ENCODE measurements at places on chromosomes 6 and 20.

DNA sequence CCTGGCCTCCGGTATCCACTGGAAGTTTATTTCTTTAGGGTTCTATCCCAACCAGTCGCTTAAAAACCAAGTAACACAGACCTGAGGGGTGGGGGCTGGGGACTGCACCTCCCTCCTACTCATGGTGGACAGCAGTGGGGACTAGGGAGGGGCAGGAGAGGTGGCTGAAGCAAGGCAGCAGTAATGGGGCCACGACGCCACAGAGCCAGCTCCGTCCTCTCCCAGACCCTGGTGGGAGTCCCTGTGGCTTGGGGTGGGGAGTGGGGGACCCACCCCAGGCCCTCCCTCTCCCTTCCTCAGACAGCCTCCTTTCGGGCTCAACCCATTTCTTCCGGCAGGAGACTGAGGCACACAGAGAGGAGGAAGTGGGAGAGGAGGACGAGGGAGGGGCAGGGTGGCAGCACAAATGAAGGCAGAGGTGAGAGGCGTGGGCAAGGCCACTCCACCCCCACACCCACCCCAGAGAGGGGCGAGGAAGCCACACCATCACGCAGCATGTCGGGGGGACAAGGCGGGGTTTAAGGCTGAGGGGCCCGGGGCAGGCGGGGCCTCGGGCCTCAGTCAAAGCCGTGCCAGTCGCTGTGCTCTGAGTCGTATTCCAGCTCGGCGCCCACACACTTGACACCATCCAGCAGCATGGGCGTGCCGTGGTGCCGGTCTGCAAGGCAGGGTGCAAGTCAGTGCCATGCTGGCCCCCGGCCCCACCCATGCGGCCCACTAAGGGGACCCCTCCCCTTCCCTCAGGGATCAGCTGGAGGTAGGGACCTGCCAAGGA, 13.9 kb downstream of the ADISSP start:
- no peak for DNase-seq

DNA sequence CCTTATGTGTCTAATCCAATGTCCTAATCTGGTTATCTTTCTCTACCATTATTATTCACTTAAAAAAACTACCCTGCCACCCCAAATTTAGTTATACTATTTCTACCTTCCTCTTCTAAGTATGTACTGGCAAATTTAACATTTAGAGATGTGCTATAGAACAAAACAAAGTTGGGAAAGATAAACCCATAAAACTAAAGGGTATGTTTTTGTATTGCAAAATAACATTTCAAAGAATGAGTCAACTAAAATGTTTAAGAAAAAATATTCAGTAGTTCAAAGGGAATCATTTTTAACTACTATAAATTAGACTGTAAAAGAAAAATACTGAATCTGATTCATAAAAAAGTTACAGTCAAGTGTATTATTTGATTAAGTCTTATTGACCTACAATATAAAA, 103.0 kb downstream of the LMBRD1 start:
- no peak for DNase-seq

DNA sequence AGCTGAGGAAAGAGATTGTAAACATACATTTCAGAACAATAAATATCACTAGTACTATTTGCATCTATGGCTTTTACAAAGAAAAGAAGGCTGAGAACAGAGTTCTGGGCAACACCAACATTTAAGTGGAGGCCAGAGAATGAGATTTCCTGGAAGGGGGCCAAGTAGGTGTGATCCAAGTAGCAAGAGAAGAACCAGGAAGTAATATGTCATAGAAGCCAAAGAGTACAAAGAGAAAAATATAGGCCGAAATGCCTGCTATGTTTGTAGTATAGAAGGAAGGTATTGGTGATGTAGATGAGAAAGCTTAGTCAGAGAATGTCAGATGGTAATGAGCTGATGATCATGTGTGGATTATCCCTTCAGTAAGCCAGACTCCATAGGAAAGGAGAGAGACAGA, 94.5 kb downstream of the PERP start:
- no peak for DNase-seq

DNA sequence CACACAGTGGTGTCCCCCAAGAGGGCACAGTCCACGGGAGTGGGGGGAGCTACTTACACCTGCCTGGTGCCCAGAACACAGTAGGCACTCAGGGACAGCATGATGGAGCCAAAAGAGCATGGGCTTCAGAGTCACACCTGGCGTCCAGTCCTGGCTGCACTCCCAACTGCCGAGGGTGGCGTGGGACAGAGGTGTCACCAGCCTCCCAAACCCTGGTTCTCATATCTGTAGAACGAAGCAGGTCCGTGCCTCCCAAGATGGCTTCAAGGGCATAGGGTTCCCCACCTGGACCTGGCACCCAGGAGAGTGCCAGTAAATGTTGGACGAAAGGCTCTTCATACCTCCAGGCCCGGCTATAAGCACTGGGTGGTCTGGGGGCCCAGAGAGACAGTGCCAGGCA, 8.9 kb downstream of the HRH3 start:
- DNase-seq: no peak

DNA sequence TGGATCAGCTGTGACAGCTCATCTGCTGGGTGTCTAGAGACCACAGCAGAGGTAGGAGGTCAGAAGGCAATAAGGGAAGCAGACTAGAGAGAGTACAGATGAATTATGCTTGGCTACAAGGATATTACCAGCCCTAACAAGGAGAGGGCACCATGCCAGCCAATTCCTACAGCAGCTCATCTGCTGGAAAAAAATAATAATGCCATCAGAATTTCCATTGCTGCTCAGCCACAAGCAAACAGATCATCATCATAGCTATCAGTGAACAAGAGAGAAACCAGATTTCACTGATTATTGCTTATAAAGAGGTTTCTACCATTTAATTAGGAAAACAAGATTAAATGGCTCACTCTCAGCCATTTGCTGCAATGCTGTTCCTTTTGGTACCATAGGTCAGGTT, 66.5 kb downstream of the PSMG4 start:
- no peak for DNase-seq

DNA sequence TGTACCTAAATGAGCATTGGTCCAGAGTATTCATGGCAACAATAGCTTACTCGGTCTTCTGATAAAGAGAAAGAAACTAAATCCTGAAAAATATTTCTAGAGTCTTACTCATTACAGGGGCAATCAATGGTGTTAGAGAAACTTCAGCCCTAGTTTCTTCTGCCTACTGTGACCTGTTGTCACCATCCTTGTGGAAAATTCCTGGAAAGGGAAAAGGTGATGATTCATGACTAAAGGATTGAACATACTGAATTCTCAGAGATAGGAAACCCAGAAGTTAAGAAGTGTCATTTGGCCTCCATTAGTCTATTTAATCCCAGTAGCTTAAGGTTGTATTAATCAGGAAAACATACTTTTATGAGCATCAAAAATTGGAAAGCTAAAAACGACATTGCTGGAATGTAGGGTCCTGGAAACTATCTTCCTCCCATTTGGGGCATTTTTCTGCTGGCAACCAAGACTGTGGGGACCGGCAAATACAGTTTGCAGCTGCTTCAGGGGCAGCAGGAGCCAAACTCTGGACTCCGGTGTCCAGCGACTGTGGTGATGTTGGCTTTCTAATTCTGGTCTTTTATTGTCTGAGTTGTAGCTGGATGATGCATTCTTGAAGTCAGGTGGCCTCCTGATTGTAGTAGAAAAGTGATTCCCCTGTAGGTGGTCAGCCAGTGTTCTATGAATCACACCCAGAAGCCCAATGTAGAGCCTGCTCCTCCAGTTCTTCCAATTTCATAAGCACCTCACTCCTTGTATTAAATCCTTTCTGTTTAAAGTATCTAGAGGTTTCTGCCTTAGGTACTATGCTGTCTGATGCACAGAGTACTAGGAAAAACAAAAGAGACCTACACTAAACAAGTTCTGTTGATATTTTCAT, 67.6 kb downstream of the LCA5 start:
- no peak for DNase-seq

DNA sequence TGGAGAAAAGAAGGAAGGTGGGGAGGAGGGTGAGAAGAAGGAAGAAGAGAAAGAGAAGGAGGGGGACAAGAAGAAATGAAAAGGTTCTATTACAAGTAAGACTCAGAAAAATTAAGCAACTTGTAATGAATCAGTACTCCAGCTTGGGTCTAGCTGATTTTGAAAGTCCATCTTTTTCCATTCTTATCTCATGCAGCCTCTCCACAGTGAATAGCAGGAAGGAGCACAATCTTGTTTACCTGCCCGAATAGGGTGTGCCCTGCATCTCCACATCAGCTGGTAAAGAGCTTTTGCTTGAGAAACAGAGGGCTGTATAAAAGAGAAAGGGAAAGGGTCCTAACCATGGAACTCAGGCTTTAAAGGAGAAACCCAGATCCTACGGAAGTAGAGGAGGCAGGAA, 348.8 kb downstream of the TPBG start:
- no peak for DNase-seq

DNA sequence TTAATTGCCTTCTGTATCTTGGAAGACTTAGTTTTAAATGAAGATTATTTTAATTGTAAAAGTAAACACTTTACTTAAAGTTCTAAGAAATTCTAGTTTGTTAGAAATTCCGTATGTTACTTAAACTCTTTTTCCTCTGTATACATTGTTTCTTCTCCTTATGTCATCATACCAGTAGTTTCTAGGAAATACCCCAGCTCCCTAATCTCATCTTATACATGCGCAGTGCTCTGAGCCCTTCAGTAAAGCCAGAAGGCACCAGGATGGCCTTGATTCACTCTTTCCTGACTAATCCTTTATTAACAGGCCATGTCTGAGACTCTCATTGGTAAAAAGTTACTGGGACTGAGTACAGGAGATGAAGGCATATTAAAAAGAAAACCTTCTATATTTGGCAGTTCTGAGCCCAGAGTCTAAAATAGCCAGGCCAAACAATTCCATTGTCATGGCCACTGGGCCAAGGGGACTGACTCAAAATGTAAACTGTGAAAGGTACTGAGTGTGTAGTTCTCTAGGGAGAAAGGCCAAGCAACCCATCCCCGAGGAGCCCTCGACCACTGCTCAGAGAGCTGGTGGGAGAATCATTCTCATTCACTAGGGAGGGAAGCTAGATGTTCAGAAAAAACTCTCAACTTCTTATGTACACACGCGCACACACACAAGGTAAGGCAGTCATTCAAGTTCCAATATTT, 25.0 kb downstream of the SLC22A1 start:
- peak; percentile 9 for DNase-seq

DNA sequence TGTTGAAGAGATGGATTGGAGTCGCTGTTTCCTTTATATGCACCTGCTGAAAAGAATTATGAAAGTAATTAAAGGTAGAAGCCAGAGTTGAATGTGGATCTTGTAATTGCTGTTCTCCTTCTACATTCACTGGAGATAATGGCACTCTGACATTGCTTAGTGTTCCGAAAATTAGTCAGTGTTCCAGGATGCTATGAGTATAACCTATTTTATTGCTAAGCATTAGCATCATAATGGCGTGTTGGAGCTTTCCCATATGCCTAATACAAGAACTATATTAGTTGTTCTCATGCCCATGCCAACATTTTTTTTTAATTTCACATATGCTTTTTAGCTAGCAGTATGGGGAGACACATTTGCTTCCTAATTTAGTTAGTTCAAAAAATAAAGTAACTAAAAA, 236.4 kb downstream of the ARHGAP18 start:
- no peak for DNase-seq

DNA sequence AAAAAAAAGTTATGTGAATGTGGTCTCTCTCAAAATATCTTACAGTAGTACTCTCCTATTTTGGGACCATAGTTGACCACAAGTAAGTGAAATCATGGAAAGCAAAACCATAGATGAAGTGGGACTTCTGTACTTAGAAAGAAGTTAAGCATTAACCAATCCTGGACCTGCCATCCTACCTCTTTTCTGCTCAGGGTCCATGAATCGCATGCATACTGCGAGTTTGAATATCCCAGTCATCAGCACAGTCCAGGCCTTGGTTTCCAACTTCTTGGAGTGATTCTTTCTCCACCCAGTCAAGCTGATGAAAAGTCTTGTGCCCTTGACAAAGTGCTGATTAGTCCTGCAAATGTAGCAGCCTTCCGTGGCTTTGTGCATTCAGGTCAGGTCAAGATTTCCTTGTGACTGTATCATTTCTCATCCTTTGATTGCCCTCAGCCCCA, 46.0 kb downstream of the RNF217 start:
- DNase-seq: no peak

DNA sequence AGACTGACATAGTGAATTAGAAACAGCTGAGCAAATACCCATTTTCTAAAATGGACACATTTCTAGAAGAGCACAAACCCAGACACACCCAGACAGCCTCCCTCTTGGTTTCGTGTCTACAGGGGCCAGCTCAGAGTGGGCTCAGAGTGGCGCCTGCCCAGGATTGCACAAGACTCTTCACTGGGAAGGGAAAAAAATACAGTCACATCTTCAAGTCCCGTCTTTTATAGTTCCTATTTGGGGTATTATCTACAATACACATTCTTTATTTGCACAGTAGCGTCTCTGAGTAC, 246.1 kb upstream of the AFDN start:
- no peak for DNase-seq

- DNase-seq: no peak
Measured at GRCh38 chr6:112787371-112787770, 440.2 kb downstream of the RFPL4B start.

- DNase-seq: peak; percentile 54
Measured at GRCh38 chr6:87436435-87436834, 28.7 kb downstream of the CFAP206 start.

DNA sequence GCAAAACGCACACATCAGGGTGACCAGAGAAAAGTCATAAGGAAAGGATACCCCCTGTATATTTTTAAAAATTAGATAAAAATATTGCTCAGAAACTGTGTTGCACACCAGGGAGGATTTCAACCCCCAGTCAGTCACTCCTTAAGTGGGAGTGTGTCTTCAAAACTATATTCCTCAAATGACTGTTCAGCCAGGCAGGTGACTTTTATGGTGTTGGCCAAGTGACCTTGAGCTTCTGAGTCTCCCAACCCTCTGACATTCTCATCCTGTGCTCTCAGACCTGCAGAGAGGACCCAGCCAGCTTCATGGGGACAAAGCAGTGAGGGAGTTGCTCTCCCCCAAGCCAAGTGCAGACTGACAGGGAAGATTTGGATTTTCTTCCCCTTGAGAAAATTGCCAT, 311.9 kb upstream of the JARID2 start:
- no peak for DNase-seq

DNA sequence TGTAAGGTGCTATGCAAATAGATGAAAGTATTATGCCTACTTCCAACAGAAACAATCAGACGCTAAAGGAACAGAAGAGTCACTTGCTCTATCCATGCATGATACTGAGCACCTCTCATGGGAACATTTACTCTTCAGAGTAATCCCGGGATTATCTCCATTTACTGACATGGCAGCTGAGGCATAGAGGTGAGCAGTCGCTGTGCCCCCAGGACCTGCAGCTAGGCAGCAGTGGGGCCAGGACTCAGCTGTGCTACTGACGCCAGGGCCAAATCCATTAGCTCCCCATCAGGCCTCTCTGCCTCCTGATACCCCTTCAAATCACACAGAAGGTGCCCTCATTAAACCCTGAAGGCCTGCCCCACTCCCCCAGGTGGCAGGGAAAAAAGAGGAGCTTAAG, 51.9 kb downstream of the TRAM2 start:
- no peak for DNase-seq

- no peak for DNase-seq
Measured at GRCh38 chr20:25038103-25038410, 19.9 kb downstream of the ACSS1 start.

GRCh38 chr6:39366931-39367618, 44.6 kb upstream of the KCNK16 start:
- DNase-seq: no peak

GRCh38 chr20:40282941-40283340, 406.1 kb downstream of the MAFB start:
- DNase-seq: no peak
